Activated naive CD8-positive, alpha-beta T cell treated with anti-CD3 and anti-CD28 coated beads for 36 hours (primary cell): ENCODE measurements at places on chromosomes 4 and X.

DNA sequence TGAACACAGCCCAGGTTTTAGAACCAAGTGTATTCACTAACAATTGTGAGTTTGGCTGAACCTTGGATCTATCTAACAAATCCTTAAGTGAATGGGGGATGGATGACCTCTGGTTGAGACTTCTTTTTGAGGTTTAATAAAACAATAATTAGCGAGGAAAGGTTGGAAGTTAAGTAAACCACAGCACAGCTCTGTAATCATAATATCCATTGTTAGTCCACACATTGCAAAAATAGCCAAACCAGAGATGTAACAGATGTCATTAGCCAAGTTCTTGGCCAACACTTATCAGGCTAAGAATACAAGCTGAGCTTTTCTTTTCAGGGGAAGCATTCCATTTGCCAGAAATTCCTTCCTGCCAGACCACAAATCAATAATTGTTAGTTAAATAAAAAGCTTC, 59.1 kb downstream of the FREM3 start:
- no peak for DNase-seq

- no peak for DNase-seq
Measured at GRCh38 chrX:83022020-83022419, 486.1 kb upstream of the POU3F4 start.

GRCh38 chr4:153439831-153440230, 26.3 kb upstream of the TMEM131L start:
- DNase-seq, result no peak

GRCh38 chr4:121009578-121010478, 62.5 kb downstream of the NDNF start:
- no peak for DNase-seq

DNA sequence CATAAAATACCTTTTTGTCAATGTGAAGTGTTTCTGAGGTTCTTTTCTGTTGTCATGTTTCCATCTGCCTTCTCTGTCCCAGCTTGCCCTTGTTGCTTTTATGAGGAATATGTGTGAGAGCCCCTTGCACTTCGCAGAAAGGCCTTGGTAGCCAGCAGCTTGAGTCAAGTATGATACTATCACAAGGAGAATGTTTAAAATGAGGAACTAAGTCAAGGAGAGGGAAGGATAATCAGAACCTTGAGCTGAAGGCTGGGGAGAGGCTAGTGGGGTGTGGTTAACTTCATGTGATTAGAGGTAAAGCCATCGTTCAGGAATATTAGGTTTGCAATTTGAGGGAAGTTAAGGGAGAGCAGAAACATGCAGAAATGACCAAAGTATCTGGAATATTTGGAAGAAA, 12.7 kb downstream of the PGK1 start:
- DNase-seq, result no peak

DNA sequence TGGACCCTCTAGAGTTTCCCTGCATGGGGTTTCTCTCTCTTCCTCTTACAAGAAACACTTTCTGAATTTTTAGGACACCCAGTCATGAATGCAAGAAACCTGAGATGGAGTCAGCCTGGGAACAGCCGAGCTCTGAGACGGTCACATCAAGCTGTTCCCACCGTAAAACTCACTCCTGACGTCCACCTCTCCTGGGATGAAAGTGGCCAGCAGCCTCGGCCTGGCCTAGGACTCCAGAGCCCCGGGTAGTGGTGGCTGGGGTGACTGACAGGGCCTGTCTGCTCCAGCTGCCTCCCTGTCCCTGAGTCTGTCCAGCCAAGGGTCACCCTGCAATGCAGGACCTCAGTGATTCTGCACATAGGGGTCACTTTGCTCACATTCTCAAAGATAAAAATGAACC, 217.8 kb downstream of the SHOX start:
- no peak for DNase-seq

DNA sequence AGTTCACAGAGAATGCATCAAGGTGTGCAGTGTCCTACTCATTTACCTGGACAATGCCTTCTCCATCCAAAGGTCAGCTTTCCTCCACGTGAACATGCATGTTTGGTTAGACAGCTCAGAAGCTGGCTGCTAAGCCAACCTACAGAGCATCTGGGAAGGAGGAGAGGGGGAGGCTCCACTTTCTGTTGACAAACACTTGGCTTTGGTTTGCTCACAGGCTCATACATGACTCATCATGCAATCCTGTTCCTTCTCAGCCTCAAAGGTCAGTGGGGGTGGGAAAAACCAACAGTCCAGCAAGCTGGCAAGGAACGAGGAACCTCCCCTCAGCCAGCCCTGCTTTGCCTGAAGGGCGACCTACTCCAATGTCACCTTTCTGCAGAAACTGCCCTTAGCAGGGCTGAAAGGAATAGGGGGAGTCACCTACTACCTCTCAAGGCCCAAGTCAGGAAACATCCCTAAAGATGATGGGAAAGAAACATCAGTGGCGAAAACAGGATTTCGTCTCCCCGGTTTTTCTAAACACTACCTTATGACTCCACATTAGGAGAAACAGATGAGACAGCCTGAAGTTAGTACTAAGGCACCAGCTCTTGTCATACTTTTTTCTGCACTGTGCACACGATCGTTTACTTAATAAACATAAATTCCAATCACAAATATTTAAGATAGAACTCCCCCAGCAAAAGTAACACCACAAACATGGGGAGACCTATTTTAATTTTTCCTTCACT, 37.9 kb downstream of the RELL1 start:
- no peak for DNase-seq

DNA sequence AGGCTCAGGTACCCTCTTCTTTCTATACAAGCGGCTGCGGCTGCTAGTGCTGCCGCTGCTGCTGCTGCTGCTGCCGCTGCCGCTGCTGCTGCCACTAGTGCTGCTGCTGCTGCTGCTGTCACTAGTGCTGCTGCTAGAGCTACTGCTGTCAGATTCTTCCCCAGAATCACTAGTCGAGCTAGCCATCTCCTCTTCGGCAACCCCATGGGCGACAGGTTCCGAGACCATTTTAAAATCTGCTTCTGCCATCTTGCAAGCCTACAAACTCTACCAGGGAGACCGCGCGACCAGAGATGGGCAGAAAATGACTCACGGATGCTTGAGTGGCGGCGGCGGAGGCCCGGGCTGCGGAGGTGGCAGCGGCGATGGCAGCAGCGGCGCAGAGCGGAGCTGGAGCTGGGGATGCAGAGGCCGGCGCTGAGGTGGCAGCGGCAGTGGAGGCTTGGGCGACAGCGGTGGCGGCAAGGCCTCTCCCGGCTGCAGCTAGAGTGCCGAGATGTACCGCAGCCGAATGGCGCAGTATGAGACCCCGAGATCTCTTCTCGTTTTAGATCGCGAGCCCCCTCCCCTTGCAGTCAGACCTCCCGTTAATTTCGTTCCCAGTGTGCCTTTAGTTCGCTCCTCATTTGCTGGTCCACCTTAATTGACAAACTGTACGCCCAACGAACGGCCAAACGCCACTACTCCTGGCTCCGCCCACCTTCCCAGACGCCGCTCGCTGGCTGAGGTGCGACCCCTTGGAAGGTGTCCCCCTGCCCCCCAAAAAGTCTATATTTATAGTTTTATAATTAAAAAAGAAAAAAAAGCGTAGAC, at the start of gene NAP1L3:
NAP1L3 (minus strand) TSS at position 523 of the 813 bp plus-strand sequence; CDS start at position 249, 274 bp downstream.
- peak; percentile 66 for DNase-seq

DNA sequence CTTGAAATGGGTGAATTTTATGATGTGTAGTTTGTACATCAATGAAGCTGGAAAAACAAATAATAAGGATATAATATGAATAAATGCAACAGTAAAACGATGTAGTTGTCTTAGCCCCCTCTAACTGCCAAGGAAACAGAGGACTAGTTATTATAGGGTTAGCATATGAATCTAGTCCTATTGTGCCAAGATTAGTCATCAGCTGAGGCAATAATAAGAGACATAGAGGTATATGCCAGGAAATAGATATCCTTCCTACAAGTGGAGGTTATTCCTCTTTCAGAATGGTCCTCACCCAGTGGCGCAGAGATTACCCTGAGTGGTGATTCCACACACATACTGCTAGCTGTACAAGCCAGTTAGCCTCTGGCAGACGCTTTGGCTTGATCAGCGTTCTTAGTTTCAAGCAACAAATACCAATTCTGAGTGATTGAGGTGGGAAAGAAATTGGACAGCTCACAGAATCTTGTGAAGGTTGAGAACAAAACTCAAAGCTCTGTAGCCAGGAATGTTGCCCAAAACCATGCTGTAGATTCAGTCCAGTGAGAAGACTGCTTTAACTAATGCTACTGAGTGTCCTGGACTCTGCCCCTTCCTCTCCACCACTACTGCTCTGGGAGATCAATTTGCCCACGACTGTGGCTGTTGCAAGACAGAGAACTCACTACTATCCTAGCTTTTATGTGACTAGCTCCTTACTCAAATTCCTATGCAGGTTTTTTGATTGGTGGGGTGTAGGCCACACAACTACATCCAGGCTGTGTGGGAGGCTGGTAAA, 27.0 kb upstream of the ZNF280C start:
- DNase-seq, result no peak

DNA sequence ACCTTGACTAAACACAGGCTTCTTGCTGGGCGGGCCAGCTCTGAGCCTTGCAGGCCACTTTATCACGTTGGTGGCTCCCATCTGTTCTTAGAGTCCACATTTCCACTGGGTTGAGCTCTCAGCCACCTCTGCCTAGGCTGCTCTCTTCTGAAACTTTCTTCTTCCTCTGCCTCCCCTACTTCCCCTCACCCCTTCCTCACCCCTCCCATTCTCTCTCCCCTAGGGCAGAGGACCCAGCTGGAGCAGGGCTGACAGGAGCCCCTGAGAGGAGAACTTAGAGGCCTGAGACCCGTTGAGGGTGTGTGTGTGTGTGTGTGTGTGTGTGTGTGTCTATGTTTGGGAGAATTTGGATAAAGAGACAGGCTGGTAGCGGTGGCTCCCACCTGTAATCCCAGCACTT, 19.9 kb upstream of the TMSB4X start:
- no peak for DNase-seq

DNA sequence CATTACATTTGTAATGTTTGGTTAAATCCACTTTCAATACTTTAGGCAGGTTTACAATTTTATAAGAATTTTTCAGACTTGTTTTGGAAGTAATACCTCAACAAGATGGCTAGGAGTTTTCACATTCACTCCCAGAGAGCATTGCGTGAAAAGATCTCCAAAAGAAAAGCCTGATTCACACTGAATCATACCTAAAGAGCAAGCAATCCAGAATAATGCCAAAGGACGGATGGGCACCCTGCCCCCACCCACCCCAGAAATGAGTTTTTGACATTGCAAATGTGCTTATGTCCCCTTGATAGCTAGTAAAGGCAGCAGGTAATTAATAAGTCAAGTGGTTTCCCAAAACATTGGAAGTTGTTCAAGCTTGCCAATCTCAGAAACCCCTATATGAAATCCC, 557.7 kb upstream of the TENM3 start:
- DNase-seq, result no peak

GRCh38 chr4:7423801-7424552, 10.8 kb downstream of the PSAPL1 start:
- no peak for DNase-seq

DNA sequence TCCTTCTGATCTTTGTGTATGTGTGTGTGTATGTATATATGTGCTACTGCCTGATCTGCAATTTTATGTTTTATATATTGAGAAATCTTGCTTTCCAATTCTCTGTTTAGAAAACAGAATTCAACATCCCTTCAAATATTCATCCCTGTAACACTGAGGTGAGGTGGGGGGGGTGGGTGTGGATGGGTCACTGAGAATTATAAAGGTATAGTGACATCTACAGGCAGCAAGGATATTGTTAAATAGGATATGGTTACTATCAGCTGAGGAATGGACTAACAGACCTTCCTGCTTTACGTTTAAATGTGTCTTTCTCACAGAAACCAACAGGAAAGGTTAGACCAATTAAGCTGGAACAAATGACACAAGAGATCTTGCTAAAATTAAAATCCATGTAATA, 19.0 kb upstream of the MAGEB2 start:
- no peak for DNase-seq

- peak; percentile 97 for DNase-seq
Measured at GRCh38 chrX:318068-318738, 393 bp downstream of the GTPBP6 start.

DNA sequence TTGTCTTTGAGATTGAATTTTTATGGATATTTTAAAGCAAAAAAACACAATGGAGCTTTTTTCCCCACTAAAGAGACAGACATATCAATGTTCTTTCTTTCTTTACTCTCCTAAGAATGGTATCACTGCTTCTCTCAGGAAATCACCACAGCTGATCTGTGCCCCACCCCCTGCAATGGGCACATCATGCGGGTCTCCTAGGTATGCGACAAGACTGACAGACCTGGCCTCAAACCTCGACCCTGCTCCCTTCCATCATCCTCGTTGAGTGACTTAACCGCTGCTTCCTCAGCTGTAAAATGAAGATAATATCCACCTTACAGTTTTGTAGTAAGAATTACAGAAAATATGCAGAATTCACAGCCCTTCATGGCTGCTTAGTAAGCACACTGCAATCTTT, 58.3 kb downstream of the LEF1 start:
- no peak for DNase-seq

DNA sequence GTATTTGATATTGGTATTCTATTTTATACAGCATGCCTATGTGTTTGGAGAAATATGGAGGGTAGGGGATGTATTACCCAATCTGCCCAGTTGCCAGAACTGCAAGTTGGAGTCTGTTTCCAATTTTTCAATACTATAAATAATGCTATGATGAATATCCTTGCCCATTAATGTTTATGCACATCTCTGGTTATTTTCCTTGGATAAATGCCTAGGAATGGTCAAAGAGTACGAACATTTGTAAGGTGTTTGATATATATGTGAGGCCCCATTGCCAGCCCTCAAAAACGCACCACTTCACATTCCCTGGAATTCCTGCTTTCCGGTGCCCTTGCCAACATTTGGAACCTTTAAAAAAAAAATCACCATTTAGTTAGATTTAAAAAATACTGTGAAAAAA, 34.3 kb downstream of the CLDN34 start:
- no peak for DNase-seq

DNA sequence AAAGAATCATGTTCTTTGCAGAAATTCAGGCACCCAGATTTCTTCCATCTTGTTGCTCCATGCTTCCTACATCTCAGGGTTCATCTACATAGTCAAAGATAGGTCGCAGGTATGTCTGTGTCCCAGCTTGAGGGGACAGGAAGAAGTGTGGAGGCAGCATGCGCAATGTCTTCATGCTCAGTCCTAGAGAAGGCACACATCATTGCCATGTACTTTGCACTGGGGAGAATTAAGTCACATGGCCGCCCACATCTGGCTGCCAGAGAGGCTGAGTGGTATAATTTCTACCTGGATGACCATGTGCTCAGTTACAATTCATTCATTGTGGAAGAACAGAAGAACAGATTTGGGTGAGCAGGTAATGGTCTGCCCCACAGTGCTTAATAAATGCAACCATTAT, 54.1 kb downstream of the GAB1 start:
- DNase-seq, result no peak

- peak; percentile 51 for DNase-seq
Measured at GRCh38 chrX:103918050-103918449, 44.4 kb upstream of the TMSB15B start.

GRCh38 chrX:144616317-144616716, 631.0 kb upstream of the SPANXN1 start:
- DNase-seq, result no peak

- no peak for DNase-seq
Measured at GRCh38 chr4:165905405-165906027, 32.5 kb downstream of the TLL1 start.

GRCh38 chr4:154465085-154465484, 26.5 kb downstream of the DCHS2 start:
- no peak for DNase-seq

- DNase-seq, result no peak
Measured at GRCh38 chr4:179631321-179631720, 2189.1 kb upstream of the AGA start.
